LoVo (cell line): ENCODE measurements at places on chromosomes 12 and 14.

GRCh38 chr14:20118795-20119194, 8.3 kb downstream of the OR4K17 start:
- DNase-seq: no peak

GRCh38 chr14:68421116-68421515, 371.8 kb downstream of the ZFP36L1 start:
- no peak for DNase-seq

- no peak for DNase-seq
Observed at GRCh38 chr12:6266971-6267721, 43.3 kb upstream of the PLEKHG6 start.

GRCh38 chr12:116880213-116880816, 926 bp downstream of the HRK start:
- DNase-seq: no peak

DNA sequence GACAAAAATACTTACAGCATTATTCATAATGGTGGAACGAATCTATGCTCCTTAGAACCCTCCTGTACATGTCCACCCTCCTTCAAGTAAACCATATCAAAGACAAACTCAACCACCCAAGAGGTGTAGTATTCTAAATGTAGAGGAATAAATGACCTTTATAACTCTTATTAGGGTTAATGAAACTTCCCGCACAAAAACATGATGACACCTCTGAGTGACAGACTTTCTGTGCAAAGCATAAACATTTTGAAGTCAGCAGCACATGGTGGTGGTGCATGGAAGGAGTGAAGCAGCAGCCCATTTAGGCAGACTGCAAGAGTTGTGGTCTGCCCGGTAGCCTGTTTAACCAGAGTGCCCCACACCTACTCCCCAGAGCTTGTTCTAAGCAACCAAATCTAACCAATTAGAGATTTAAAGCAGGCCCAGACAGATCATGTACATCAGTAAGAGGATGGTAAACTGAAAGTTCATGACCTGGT, 615 bp upstream of the ASB8 start:
- no peak for DNase-seq

- no peak for DNase-seq
Observed at GRCh38 chr12:94563286-94563685, 87.1 kb downstream of the TMCC3 start.

DNA sequence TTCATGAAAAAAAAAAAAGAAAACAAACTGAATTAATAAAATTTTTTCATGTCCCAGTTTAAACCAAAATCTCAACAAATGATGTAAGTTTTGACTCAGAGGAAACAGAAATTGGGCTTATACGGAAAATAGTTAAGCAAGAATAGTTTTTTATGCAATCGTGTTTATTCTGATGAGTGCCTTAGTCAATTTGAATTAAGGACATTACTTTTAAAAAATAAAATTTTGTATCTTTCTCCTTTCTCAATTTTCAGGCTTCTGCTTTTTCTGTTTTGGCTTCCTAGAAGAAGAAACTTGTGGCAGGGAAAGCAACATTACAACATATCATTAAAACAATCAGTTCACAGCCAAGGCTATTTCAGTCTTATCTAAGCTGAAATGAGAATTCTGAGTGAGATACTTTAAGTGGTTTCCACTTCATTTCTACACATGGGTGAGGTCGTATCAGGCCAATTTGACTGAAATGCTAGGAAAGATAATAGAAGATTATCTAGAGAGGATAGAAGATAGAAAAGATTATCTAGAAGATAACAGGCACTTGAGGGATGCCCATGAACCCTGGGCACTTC, 52.4 kb downstream of the BCL2L14 start:
- no peak for DNase-seq

DNA sequence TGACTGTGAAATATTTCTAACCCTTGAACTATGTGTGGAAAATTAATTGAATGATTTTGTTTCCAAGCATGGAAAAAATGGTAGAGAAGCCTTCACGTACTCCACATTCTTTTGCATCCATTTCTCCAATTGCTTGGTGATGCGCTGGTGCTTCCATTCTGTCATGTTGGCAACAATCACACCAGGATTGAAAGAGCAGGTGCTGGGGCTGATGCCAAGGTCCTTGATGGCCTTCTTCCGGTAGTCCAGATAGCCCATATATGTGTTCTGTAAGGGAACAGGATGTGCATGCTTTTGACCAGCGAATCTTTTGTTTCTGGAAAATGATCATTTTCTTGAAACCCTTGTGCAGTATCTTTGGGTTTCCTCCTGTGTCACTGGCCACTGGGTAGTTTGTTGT, 28.6 kb downstream of the TDG start:
- DNase-seq: no peak

GRCh38 chr12:20495997-20496396, 127.7 kb downstream of the PDE3A start:
- DNase-seq: no peak

GRCh38 chr12:18479256-18479655, 217.9 kb downstream of the PIK3C2G start:
- DNase-seq: no peak

- no peak for DNase-seq
Observed at GRCh38 chr12:25556153-25556552, 3.1 kb upstream of the LMNTD1 start.

GRCh38 chr12:77685112-77685511, 145.6 kb upstream of the NAV3 start:
- DNase-seq: peak; percentile 69

GRCh38 chr14:39265033-39265432, 31.3 kb downstream of the MIA2 start:
- DNase-seq: no peak

DNA sequence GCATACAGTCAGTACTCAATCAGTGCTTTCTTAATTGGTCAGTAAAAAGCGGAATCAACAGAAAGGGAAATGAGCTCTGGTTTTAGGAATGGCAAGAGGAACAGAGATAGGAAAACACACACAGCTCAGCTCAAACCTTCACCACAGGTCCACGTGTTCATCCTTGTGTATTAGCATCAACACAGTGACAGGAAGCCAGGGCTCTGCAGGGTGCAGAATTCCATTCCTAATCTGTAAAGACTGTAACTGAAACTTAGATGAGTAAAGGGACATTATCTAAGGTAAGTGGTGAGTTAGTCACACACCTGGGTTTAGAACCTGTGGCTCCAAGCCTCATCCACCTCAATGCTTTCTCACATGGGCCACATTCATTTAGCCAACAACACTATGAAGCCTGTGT, 1242.2 kb upstream of the TMEM132C start:
- DNase-seq: no peak

DNA sequence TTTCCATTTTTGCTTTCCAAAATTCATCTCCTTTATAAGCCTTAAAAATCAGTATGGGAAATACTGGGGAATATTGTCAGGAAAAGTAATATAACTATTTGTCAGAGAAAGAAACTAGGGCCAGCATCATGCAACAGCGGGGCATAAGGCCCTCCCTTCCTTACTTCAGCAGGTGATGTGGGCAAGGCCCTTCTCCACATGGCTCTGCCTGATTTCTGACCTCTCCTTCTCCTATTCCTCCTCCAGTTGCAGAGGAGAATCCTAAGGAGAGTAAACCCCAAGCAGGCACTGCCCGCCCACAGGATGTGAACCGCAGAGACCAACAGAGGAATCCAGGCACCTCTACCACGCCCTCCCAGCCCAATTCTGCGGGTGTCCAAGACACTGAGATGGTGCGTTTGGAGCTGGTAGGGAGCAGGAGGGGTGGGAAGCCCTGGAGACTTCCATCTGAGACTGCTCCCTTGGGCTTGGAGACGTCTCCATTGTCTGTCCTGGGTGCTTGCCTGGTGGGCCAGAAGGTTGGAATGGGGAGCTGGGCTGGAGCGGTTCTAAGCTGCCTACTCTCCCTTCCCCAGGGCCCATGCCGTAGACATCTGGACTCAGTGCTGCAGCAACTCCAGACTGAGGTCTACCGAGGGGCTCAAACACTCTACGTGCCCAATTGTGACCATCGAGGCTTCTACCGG, 2.7 kb upstream of the SOAT2 start:
- no peak for DNase-seq

DNA sequence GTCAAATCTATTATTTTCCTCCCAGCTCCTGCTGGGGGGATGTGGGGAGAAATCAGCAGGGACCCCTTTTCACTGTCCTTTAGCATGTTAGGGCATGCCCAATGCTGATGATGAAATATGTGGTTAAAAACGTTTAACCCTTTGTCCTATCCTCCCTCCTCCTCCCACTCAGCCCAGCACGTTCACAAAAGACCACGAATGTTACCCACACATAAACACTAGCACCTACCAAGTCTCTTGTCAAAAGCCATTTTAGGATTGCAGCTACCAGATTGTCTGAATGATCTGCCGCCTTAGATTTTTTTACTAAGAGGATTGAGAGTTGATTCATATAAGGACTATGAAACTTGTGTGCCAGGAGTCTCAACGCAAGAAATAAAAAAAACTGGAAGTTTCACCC, 70.4 kb downstream of the TBK1 start:
- peak; percentile 9 for DNase-seq

DNA sequence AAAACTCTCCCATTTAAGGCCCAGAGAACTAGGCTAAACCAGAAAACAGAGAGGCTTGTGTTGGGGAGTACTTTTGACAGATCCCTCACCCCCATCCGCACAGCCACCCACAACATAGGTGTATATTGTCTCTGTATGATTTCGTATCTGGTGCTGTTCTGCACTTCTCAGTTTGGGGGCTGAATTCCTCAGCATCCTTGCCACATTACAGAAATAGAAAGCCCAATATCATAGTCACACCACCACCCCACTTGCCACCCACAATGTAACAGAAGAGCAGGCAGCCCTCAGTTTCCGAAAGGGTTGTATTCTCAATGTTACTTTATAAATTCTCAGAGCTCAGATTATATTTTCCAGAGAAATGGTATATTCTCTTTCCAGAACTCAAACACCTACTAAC, 950.9 kb downstream of the DIO2 start:
- no peak for DNase-seq

GRCh38 chr14:32047791-32048190, 29.3 kb upstream of the ARHGAP5 start:
- no peak for DNase-seq

GRCh38 chr14:21940887-21941856, 267.6 kb upstream of the OR4E1 start:
- peak; percentile 39 for DNase-seq

- no peak for DNase-seq
Observed at GRCh38 chr14:66596241-66596985, 88.5 kb downstream of the GPHN start.

- no peak for DNase-seq
Observed at GRCh38 chr12:116861320-116861719, 19.9 kb downstream of the HRK start.

- peak; percentile 37 for DNase-seq
Observed at GRCh38 chr12:753611-754472, 1.5 kb downstream of the WNK1 start.

DNA sequence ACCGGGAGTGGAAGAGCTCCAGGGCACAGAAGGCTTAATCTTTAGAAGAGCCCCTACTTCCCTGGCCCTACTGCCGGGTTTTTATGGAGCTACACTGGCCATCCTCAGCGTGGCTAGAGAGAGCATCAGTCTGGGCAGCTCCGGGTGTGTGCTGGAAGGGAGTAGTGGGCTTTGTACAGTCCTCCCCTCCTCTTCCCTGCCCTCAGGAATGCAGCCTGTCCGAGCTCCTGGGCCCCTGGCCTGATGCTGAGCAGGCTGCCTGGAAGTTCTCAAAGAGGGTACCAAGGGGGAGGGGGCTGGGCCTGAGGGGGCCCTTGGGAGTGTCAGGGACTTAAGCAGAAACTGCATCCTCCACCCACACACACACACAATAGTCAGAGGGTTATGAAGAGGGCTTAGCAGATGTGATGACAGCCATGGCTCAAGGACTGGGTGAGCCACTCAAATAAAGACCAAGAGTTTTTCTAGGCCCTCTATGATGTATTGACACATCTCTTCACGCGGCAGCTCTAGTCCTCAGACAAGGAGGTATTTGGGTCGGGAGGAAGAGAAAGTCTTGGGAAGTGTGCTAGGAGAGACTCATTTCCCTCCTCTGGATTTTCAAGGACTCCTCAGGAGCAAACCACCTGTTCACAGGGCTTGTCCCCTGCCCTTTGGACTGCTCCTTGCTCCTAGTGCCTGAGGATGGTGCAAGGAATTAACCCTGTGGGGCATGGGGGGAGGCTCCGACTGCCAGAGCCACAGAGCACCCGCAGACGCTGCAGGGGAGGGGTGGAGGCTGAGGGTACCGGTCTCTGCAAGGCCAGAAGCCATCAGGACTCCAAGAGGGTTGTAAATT, 16.5 kb upstream of the FIGNL2 start:
- no peak for DNase-seq

DNA sequence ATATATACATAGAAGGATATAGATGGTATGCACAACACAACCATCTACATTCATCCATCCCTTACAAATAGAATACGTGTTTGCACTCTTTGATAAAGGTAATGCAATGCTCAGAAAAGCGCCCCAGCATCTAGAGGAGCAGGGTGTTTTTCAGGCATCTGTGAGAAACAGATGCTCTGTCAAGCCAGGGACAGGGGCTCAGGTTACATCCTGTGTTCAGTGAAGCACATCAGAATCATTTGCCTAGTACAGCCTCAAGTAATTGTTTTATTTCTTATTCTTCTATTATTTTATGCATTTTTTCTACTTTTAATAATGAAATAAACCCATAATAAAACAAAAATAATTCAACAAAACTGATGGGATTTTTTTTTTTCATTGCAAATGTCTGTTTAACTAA, 50.5 kb upstream of the HIF1A start:
- DNase-seq: no peak

GRCh38 chr14:67527756-67528155, 5.3 kb upstream of the PLEKHH1 start:
- DNase-seq: no peak

DNA sequence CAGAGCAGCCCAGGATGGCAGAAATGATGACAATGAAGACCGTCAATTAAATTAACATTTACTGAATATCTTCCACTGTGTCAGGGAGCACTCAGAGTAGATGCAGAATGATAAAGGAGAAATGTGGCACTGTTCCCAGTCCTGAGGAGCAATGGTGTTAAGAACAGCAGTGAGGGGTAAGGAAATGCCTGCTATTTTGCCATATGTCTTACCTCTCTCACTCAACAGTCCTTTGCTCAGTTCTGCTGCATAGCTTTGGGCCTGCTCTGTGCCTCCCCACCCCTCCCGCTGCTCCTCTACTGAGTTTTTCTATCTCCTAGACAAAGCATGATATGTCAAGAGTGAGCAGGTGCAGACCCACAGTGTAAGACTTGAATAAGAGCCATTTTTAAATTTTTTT, 318.8 kb downstream of the NAV3 start:
- no peak for DNase-seq

GRCh38 chr14:85528897-85529631, 880 bp upstream of the FLRT2 start:
- no peak for DNase-seq

DNA sequence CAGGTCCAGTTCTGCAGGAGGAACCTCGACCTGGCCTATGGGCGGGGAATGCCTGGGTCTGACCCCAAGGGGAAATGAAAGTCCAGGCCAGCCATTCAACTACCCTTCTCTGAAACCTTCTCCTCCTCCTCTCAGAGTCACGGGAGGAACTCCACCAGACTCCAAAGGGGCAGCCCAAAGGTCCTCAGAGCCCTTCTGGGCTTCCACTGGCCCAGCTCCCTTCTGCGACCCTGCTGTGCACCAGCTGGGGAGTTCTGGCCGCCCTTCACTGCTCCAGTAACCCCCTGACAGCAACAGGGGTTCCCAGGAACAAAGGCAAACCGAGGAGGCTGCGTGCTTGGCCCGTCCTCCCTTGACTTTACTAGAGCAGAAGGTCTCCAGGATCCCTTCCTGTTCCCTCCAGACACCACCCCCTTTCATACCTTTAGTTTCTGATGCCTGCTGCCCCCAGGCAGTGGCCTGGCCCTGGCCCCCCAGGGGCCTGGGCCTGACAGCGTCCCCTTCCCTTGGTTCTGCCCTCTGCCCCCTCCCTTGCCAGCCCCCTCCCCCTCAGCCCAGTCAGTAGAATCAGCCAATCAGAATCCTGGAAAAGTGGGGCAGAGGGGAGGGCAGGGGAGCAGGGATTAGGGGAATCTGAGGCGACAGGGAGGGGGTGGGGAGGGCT, 850 bp upstream of the ZNF385A start:
- DNase-seq: no peak
